ENCODE measurements at places on chromosomes 7 and 10. TPM values are rescaled to one million over a fixed set of nuclear protein-coding genes. Genes with fewer than 3 reads are reported as not detected.

DNA sequence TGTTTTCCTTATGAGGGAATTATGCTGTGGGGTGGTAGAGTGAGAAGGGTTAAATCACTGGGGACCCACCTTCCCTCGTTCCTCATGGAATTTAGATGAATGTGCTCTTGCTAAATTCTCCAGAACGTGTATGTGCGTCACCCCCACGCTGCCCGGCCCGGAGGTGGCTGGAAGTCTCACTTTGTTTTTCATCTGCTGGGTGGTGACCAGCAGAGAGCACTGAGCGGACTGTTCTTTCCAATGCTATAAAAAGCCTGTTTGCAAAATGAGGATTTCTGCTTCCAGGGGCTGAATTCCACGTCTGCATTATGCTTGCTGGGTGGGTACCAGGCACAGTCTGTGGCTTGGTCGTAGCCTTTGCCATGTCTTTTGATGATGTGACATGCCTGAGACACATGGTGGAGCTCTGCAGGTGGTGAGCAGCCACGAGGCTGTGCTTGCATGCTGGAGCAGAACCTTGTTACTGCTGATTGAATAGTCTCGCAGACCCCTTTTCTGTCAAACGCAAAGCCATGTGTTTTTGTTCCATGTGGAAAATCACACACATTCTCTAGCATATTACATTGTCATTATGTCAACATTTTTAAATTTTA, 31.9 kb upstream of the INSYN2A start:
- no peak for DNase-seq

- no peak for DNase-seq
These were observed 662 bp upstream of the PPRC1 start for GRCh38 chr10:102132193-102132562.

DNA sequence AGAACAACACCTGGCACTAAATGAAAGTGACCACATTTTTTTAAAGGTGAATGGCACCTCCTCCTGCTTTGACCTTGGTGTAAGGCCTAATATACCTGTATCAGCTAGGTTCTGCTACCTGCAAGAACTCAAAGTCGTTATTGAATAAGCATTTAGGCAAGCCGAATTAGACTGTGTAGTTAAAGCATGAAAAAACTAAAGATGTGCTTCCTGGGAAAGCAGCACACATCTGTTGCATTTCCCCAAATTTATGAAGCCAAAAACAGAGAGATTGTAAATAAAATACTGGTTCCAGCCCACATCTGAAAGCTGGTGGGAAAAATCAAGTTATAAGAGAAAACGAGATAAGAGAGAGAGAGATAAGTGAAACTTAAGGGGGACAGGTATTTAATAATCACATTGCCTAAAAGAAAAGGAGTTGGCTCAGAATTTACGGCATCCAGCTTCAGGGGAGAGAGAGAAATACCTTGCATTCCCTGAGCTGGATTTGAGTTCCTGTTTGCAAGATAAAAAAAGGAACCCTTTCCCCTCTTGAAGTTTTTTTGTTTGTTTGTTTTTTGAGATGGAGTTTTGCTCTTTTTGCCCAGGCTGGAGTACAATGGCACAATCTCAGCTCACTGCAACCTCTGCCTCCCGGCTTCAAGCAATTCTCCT, 1.8 kb upstream of the XPNPEP1 start:
- DNase-seq, result no peak

DNA sequence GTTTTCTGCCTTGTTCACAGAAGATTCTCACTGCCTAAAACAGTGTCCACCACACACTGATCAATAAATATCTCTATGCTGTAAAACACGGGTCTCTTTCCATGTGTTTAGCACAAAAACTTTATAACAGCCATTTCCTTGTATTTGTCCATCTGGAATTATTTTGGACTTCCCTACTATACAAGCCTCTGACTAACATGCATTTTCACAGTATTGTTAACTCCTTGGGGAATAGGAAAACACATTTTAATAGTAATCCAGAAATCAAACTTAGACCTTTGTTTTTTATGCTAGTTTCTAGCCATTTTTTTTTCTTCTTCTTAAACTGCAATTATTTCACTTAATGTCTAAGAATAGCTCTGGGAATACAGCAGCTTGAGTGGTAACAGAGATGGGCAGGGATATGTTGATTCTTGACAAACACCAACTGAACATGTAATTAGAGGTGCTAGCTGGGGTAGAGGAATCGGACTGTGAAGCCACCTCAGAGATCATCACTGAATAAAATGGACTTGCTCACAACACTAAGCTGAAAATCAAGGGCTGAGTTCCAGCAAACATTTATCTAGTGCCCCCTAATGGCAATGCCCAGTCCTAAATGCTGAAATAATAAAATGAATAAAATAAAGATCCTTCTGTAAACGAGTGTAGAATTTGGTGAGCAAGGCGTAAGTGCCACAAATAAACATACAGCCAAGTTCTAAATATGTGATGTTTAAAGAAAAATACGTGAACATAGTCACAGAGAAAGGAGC, 593.1 kb downstream of the SORCS1 start:
- DNase-seq, result peak; percentile 78

GRCh38 chr10:100715445-100716385, 29.7 kb upstream of the PAX2 start:
- DNase-seq, result no peak

DNA sequence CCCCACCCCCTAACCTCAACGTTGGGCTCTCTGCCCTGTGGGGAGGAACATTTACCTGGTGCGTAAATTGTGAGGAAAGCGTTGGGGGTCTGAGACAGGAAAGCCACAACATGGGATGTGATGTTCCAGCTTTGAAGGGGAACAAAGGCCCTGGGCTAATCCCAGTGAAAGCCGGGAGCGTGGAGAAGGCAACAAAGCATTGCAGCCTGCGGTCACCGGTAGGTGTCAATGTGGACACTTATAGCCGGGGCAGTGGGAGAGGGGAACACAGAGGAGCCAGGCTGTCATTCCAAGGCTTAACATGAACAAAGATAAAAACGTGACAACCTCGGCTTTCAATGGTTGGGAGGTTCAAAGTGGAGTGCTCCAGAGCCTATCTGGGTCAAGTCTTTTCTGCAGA, 12.7 kb downstream of the PTF1A start:
- no peak for DNase-seq

GRCh38 chr7:98354511-98355249, 46.2 kb downstream of the BAIAP2L1 start:
- DNase-seq, result no peak

GRCh38 chr10:3935933-3936359, 150.9 kb upstream of the KLF6 start:
- no peak for DNase-seq

- no peak for DNase-seq
These were observed 10.4 kb upstream of the PCGF5 start for GRCh38 chr10:91210014-91210413.

The IRF5 gene
- total RNA-seq, result 4.2 TPM

The KAZALD1 gene
- total RNA-seq, result 17.7 TPM

The PRRT4 gene
- total RNA-seq, result 4.1 TPM

The GIMAP7 gene
- 5.7 TPM for total RNA-seq

The HOXA11 gene
- 0.20 TPM for total RNA-seq

The SUFU gene
- 7.4 TPM for total RNA-seq

The GRM8 gene
- 1.9 TPM for total RNA-seq
